Neuronal stem cell (in vitro differentiated cells): ENCODE measurements at places on chromosomes 7 and 10.

DNA sequence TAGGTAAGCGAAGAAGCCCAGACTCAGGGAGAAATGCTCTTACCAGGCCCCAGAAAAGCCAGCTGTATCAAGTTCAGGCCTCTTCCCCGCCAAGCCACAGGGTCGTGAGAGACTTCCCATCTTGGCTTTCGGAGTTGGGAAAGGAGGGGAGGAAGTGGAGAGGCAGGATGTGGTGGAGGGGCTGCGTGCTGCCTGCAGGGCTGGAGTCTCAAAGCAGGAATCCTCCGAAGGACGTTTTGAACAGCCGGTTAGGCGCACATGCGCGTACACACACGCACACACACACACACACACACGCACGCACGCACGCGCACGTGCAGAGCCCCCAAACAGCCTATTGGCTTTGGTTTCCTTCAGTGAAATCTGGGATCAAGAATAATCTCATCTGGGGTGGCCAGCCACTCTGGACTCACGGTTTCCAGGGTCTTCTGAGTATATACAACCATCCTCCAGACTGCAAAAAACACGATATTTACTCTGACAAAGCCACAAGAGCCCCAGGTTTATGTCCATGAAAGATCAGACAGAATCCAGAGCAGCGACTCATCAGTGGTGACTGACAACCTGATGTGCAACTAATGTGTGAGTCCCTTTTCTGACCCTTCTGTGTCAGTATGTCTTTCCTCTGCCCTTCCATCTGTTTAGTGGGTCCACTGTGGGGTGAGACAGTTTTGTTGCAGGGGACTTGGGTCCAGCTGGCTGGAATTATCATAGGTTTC is 115.0 kb upstream of the ZNF438 start:
- DNase-seq, result no peak

- DNase-seq, result no peak
Observed at GRCh38 chr7:46725838-46726237, 804.8 kb upstream of the IGFBP3 start.

DNA sequence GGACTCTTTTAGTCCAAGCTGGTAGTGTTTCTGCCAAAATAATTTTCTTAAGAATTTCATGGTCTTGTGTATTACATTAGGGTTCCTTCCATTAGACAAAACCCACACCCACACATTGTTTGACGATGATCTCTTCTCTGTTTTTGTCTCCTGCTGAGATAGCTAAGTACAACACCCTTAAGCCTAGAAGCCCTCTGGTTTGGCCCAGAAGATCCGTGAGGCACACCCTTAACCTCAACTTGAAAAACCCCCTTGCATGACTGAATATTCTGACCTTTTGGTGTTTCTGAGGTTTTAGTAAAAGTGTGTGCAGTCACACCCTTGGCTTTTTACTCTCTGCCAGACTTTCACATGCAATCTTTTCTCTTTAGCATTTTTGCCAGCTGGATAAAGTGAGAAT is 29.3 kb upstream of the ERCC6 start:
- DNase-seq, result no peak

- DNase-seq, result no peak
Observed at GRCh38 chr7:145293228-145293701, 457.4 kb upstream of the TPK1 start.

GRCh38 chr10:113846036-113846435 is 7.8 kb downstream of the DCLRE1A start:
- no peak for DNase-seq

DNA sequence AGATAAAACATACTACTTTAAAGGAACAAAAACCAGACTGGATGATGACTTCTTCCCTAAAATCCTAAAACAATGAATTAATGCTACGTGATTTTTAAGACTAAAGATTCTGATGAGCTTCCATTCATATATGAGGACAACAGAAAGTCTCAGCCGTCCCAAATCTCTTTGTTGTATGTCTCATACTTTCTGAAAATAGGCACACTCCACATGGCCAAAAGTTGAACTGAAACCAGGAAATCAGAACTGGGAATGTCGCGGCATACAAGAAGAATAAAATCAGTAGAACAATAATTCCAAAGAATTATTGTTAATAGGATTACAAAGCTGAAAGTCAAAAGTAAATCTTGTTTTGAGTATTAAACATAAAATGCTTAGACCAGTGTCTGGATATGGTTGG is 195.4 kb upstream of the GHITM start:
- DNase-seq, result no peak

DNA sequence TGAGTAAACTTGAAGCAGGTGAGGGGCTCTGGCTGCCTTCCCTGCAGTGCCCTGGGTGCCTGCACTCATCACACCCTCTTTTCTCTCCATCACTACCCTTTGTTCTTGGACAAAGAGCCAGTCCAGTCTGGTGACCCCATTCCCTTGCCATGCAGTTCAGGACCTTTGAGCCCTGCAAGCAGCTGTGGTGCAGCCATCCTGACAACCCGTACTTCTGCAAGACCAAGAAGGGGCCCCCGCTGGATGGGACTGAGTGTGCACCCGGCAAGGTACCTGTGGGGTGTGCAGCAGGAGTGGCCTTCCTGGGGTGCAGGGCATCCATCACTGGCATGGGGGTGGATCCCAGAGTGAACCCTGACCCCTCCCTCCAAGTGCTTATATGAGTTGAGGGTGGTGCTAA is 48.7 kb downstream of the TBATA start:
- no peak for DNase-seq

GRCh38 chr7:157874870-157875229 is 538.0 kb downstream of the DNAJB6 start:
- DNase-seq, result no peak

DNA sequence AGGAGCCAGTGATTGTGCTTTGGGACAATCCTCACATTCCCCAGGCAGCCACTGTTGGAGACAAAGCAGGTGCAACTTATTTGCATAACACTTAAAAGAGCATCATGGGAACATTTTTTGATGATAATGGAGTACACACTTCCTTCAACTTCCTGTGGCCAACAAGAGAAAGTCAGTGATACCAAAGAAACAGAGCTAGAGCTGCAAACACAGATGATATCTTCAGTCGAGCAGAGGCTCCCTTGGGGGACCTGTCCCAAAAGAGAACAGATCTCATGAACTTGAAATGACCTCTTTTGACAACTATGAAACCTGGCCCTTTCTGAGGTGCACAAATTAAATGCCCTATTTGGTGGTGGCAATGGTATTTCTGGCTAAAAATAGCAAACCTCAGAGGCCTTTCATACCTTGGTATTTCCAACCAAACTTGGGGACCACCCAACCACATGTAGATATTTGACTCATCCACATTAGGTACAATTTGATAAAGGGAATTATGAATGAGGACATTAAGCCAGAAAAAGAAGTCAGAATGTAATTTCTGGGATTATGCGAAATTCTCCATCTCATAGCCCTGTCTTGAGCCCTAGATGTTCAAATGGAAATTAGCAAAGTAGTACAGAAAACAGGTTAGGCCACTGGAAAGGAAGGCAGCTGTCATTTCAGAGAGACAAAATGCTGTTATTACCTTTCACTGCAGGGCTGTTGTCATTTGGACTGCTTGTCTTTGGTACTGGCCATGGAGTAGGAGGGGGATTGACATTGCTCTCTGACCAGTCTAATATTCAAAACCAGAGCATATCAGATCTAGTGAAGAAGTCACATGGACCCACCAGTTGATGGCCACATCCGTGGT is 146.2 kb downstream of the ICA1 start:
- no peak for DNase-seq

GRCh38 chr7:90816511-90817142 is 220.5 kb downstream of the CDK14 start:
- DNase-seq, result no peak

DNA sequence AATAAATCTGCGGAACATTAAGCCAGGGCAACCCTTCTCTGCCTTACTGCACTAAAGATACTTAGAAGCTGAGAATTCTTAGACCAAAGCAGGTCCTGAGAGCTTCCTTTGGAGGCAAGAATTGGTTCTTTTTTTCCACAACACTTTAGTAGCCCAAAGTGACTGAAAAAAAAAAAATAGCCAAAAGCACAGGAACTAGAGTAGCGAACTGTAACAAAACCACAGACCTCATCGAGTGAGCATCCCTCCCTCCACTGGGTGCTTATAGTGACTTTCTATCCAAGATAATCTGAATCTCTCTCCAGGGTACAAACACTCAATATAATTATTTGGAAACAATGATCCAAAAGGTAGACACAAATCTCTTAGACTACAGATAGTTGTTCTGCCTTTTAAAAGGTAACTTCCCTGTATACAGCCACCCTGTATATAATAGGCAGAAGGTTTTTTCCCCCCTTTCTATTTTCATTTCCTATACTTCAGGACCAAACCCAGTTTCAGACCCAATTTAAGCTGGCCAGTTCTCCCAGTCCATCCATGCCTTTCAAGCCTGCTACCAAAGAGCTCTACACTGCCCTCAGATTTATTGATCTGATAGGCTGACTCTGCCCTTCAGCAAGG is 31.6 kb upstream of the KCNIP2 start:
- DNase-seq, result no peak

- no peak for DNase-seq
Observed at GRCh38 chr10:79938728-79939406, 10.0 kb downstream of the SFTPD start.

DNA sequence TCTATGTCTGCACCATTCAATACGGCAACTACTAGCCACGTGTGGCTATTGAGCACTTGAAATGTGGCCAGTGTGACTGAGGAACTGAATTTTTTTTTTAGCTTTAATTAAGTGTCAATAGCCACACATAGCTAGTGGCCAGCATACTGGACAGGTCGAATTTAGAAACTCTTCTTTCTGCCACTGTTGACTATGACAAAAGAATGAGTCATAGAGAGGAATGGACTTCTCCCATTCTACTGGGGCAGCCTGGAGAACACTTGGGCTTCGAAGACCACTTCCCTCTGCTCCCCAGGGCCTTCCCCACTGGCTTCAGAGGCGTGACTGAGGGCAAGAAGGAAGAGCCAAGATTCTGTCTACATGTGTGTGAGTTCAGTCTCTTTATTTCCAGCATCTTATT is 137.5 kb downstream of the SNX10 start:
- DNase-seq, result no peak

GRCh38 chr7:47293884-47294555 is 287.9 kb downstream of the TNS3 start:
- DNase-seq, result no peak

DNA sequence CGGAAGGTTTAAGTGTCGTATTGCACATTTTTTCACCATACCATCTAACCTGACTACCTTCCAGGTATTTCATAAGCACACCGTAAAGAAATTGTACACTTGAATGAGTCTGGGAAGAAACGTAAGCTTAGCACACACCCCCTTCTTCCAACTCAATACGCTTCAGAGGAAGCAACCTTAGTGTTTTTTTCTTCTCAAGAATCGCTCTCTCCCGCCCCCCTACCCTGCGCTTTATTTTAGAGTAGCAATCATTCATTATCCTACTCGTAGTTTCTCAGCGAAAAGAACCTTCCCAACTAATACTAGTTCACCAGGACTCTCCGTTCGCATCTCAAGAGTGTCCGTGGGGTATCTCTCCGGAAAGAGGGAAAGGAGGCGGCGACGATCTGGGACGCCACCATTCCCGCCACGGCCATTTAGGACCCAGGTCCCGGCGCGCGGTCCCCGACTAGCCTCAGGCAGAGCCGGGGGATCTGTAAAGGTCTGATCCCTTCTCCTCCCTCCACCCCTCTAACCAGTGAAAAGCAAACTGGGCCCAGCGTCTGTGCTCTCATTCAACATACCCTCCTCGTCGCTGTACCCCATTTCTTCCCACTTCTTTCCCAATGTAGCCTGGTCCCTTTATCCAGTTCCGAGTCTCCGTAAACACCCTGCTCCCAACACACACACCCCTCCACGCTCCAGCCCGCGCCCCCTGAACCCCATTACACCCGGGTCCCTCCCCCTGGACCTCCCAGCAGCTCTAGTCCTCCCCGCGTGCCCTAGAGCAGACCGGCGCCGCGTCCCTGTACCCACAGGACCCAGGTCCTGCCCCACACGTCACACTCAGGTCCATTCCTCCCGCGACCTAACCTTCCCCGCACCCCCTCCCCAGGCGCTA is 16.0 kb downstream of the MYOZ1 start:
- peak; percentile 63 for DNase-seq
